ENCODE measurements at places on chromosomes 6 and 20. TPM values are rescaled to one million over a fixed set of nuclear protein-coding genes. Genes with fewer than 3 reads are reported as not detected.

RIPOR2 gene
- 5.3 TPM for total RNA-seq

DNA sequence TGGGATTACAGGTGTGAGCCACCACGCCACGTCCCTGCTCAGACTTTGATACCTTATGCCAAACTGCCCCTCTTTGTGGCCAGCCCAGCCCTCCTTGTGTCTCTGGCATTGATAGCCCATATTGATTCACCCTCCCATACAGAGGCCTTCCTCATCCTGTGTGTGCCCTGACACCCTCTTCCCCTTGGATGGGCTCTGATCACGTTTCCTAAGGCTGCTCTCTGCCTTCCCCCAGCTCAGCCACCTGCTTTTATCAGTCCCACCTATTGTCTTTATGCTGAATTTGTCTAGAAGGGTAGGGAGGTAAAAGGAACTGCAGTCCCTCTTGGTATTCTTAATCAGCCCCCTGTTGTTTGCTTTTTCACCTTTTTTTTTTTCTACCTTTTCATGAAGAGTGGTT is 95.9 kb downstream of the CDKAL1 start:
- DNase-seq = no peak

DNA sequence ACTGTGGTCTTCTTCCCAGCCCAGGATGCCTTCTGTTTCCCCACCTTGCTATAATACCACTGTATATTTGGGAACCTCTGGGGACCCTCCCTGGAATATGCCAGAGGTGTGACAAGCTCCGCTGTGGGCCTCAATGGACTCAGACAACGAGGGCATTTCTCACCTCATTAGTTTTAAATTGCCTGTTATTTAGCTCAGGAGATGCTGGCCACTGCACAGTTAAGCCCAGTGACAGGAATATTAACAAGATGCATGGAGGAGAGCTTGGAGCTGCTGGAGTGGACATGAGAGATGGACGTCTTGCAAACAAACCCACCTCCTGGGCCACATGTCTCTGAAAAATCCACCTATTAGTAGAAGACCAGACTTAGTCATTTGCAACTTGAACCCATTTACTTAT is 435.2 kb upstream of the CHD6 start:
- no peak for DNase-seq

- DNase-seq = peak; percentile 30
Observed at GRCh38 chr6:144265390-144265789, 19.7 kb upstream of the UTRN start.

CDSN gene
- 2.4 TPM for total RNA-seq

- no peak for DNase-seq
Observed at GRCh38 chr6:5671601-5672559, 334.8 kb downstream of the NRN1 start.

Data from umbilical cord (tissue), 2 donors.